Activated CD4-positive, alpha-beta T cell treated with anti-CD3 and anti-CD28 coated beads, Interleukin-2, amount 50 U/mL, for 16 hours (primary cell): ENCODE measurements at places on chromosomes 2 and 18.

DNA sequence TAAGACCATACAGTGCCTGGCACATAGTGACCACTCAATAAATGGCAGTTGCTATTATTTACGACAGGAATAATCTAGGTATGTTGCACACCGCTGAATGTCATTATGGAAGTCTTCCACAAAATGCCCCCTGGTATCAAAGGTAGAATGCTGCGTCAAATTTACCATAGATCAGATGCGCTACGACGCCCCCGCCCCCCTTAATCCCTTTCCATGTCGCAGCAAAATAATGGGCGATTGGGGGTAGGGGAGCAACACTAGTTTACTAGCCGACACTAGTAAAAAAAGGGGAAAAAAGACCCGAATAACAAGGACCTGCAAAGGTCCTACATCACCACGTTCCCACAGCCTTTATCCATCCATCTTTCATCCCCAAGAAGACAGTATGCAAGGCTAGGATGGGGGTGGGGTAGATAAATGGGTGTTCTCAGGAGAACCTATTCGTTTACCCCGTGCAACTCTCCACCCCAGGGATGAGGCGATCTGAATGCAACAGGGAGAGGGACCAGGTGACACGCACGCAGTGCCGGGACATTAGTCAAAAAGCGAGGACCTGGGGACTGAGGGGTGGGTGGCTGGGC lies 455 bp downstream of the PREPL start:
- no peak for DNase-seq

- DNase-seq, result no peak
Measured at GRCh38 chr2:118696786-118697465, 150.5 kb downstream of the EN1 start.

DNA sequence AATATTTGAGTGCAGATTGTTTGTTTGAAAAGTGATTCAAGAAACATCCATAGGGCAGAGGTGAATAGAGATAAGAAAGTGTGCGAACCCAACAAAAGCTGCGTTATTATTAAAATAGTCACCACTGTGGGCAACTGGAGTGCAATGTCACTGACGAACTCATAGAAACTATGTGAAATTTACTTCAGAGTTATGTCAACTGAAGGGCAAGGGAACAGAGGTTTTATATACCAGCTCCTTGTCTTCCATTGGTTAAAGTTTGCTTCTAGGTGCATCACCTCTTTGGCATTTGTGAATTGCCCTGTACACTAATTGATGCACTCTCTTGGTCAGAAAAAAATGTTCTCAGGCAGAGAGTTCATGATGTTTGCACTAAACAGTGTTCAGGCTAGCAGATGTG lies 110.5 kb upstream of the NYAP2 start:
- DNase-seq, result no peak

DNA sequence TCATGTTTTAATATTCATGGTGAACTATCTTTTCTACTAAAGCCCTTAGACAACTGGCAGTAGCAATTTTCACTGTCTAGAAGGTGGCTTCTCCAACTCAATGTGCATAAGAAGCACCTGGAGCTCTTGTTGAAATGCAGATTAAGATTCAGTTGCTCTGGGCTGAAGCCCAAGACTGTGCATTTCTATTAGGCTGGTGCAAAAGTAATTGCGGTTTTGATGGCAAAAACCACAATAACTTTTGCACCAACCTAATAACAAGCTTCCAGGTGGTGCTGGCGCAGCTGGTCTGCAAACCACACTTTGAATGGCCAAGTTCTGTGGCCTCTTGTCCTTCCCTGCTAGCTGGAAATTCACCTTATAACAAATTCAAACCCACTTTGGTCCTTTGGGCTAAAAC lies 26.7 kb upstream of the VPS54 start:
- DNase-seq, result no peak

GRCh38 chr2:110717734-110718133 lies 14.6 kb upstream of the ACOXL start:
- DNase-seq, result no peak

DNA sequence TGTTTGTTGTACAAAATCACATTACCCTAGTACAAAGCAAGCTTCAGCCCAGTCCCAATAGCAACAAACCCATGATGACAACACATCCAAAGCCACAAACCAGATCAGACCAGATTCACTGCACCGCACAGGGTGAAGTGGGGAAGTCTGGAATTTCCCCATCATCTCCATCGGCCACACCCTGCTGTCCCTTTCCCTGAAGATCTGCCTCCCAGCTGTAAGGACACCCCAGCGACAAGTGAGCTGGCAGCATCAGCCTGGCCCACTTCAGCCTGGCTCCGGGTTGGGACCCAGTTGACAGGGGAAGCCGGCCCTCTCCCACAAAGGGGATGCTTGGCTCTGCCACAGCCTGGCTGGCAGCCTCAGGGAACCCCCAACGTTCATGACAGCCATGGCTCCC lies 207.6 kb downstream of the MGAT5 start:
- no peak for DNase-seq
